Central memory CD8-positive, alpha-beta T cell (primary cell): ENCODE measurements at places on chromosomes 6 and 20.

DNA sequence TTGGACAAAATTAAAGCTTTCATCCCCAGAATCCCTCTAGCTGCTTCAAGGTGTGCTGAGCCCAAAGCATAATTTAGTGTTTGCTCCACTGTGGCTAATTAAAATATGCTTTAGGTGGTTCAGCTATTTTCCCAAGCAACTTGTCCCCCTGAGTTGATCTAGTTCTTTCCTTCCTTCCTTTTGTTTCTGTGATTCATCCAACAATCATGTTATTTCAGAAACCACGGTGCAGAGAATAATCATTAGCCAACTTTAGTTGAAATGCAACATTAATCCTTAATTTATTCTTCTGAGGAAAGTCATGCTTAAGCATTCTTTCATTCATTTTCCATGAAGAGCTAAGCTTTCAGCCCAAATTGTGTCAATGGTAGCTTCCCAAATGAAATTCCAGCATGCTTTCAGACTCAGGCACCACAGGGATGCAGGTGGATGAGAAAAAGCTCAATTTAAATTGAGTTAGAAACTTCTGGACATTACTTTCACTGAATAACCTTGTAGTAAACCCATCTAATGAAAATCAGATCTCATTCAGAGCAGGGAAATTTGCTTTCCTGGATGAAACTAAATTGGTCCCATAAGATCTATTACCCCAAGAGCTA, 209.0 kb upstream of the NT5E start:
- no peak for DNase-seq

DNA sequence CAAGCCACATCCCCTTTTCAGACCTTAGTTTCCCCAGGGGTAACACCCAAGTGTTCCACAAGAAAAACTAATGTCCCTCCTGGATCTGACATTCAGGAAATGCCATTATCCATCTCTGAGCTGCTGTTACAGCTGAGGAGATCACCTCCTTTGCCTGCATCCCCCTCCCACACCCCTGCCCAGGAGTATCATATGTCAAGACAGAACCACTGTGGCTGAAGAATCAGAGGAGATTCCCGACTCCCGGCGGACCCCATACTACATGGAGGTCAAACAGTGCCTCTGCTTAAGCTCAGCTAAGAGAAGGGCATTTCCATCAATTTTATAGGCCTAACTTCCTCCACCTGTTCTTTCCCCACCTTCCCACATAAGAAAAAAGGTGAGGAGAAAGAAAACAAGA, 36.8 kb upstream of the LRFN2 start:
- no peak for DNase-seq

DNA sequence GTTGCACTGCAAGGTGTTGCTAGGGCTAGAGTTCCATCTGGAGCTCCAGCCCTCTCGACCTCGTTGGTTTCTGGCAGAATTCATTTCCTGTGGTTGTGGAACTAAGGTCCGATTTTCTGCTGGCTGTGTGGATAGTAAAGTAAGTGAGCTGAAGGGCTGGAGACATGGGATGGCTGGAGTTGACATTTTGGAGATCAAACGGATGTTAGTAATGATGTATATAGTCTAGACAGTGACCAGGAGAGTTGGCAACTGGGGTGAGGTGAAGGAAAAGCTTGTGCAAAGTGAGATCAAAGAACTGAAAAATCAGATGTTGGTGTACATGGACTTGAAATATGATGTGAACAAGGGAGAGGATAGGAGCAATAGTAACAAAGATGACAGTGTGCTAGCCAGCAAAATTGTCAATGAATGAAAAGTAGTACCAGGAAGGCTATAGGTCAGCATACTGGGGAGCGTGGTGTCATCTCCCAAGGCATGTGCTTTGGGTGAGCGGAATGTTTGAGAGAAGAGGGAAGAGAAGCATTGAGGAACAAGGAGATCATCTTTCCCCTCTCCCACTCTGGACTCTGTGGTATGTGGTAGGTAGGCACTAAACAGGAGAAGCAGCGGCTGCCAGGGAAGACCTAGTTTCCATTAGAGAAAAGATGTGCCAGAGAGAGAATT, 7.8 kb downstream of the QRSL1 start:
- no peak for DNase-seq

DNA sequence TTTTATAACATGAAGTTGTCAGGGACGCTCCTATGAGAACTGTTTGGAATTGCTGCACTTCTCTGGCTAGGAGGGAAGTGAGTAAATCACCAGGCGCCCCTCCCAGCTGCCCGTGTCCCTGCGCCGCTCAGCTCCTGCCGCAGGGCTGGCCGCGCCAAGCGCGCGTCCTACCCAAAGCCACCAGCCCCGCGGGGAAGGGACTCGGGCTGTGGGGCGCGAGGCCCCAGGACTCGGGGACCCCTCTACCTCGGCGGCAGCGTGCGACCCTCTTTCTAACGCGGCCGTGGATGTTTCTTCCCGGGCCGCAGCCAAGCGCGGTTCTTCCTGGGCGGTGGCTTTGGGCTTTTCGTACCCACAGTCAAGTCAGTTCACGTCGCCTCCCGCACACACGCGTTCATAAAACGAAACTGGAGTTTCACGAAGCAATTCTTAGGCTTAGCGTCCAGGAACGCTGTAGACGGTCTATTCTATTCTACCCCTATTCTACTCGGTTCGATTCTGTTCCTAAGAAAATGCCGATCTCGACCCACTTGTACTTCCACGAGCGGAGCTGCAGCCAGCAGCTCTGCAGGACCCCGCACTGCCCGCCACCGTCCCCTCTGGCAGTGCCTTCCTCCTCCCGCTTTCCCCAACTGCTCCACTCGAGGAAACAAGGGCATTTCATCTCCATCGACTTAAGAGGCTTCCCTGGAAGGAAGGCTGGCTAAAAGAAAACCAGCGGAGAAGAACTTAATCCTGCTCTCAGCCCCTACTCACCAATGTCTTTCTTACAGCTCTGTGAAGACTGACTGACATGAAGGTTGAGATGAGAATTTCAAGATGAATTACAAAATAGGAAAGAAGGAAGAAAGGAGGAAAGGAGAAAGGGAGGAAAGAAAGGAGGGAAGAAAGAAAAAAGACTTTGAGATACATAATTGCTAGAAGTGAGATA, 15.4 kb downstream of the FOXC1 start:
- DNase-seq: no peak

GRCh38 chr6:28751514-28751913, 172.3 kb downstream of the TRIM27 start:
- DNase-seq: no peak

- no peak for DNase-seq
These were observed 53.0 kb downstream of the TNFAIP3 start for GRCh38 chr6:137919837-137920730.

DNA sequence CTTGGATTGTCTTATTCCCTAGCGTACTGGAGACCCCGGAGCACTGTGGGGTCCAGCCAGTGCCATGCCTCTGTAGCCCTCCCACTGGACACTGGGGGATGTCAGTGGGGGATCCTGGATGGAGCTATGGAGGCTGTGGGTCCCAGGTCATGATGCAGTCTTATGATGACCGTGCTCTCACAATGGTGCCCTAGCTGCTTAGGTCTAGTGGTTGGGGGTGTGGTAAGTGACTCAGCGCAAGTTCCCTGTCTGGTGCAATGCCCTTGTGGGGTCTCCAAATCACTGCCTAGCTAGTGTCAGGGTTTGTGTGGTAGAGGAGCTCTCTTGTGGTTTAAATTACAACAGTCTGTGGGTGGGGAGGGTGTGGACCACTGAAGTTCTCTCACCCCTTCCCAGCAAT, 135.4 kb downstream of the CDC5L start:
- DNase-seq: no peak
